NCI-H524 treated with DMSO at 0.1 percent for 48 hours (cell line): ENCODE measurements at places on chromosomes 2 and 18.

DNA sequence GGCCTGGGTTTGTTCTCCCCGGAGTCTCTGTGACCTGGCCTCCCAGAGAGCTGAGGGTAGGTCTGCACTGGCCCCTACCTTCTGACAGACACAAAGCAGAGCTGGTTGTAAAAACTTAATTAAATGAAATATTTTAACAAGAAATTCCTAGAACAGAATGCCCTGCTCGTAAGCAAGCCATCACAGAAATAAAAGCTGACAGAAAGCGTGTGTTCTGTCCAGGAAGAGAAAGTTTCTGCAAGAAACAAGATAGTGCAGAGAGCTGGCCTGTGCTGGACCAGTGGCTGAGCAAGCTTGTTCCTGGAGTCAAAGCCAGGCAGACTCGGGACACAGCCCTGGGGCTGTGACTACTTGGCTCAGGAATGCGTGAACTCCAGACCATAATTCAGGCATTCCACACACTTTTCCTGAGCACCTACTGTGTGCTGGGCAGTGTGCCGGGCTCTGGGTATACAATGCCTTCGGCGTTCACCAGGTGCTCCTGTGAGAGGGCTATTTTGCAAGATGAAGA, 51.6 kb downstream of the APOB start:
- no peak for DNase-seq

DNA sequence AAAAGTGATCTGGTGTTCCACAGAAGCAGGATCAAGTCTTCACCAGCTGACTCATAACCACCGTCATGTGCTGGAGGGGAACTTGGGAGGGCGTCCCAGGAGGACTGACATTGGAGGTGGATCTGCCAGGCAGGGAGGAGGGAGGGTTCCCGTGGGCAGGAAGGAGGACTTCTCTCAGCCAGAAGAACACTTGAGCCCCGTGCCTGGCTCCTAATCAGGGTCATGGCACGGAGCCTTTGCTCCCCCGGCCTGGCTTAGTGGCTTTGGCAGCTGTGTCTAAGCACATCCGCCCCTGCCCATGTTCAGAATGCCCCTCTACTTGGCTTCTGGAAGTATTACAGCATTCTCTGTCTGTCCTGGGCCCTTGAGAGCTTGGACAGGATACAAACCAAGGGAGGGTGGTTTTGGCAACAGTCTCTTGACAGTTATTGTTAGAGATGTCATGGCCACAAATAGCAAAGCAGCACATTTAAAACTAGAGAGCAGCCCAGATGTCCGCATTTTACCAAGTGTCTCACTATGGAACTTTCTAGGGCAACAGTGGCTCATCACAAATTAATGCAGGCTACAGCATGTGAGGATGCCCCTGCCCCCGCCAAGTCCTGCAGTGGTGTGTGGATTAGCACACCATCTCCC, 11.5 kb downstream of the PPP1R7 start:
- DNase-seq, result no peak

DNA sequence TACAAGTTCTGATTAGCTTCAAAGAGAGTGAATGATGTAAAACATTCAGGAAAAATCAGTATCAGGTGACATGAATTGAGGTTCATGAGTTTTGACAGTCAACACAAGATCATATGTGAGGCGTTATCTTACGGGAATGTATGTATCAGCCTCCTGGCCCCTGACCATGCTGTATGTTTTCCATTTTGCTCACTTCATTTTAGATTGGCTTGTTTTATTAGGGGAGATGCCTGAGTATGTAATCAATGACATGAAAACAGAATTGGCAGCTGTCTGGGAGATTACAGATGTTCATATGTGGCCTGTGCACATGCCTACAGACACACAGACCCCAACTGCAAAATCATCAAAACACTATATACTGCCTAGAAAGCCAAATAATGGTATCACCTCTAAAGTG, 168.5 kb upstream of the RND3 start:
- DNase-seq, result no peak

GRCh38 chr2:2773692-2774091, 442.6 kb upstream of the MYT1L start:
- DNase-seq, result no peak

- DNase-seq, result no peak
These were observed 12.3 kb downstream of the CTIF start for GRCh38 chr18:48551100-48551499.

DNA sequence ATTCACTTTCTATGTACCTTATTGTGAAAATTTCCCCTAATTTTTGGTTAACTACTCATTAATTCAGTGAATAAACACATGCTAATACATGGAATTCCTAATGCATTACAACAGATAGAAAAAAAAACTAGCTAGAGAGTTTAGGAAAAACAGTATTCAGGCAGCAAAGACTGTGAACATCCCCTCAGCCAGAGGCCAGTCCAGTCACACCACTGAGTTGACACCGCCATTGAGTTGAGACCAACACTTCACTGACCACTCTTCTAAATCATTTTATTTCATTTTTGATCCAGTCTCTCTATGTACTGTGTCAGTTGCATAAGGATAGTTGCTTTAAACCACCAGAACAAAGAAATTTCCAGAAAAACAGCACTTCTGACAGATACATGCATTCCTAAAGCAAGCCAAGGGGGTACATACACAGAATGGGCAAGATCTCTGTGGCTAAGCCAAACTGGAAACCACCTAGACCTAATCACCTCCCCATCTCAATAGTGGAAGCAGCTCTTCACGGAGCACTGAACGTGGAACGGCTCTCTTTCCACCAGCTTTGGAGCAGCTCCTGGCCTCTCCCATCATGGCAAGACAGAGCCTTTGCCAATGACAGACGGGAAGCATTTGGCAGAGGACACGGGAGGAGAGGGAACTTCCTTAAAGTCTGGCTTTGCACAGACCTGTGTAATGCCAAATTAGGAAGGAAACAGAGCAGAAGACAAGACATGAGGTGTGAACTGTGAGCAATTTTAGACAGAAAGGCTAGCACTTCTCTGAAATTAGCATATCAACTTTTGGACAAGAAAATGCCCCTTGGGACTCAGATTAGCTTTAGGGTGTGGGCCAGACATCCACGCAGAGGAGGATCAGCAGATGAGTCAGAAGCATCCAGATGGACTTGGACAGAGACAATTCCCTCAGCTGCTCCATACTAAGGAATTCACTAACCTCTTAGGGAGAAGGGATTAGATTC, 36.4 kb downstream of the CACNB4 start:
- no peak for DNase-seq

DNA sequence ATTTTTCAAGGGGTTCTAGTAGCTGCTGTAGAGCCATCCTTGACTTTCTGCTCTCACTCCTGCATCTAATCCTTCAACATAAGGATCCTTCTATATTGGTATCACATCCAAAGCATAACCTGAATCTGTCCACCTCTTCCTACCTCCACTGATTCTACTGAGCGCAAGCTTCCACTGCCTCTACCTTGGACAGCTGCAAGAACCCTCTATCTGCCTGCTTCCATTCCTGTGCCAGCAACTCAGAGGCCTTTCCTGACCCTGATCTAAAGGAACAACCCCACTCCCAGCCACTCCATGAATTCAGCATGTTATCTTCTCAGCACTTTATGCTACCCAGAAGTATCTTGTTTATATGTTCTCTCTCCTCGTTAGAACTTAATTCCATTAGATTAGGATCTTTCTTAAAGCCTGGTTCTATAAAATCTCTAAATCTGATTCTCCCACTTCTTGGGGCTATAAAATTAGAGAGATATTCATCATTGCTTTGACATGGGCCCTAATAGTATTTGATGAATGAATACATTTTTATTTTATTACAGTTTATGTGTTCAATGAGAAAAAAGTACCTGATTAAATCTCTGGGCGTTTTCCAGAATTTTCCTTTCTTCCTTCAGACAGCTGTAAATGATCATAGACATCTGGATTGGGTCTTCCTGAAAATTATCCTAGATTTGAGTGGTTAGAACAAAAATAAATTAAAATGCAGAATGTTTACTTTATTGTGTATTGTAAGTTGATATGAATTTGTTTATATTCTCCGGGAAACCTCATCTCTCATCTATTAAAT, 6.8 kb downstream of the STAT1 start:
- no peak for DNase-seq
